ENCODE measurements at places on chromosomes 11 and 22. TPM values are rescaled to one million over a fixed set of nuclear protein-coding genes. Genes with fewer than 3 reads are reported as not detected.

GRCh38 chr11:110519796-110520195 lies 90.0 kb downstream of the FDX1 start:
- no peak overlapping the region for H3K4me3 ChIP-seq
- H3K27ac ChIP-seq, result no peak overlapping the region
- H3K27me3 ChIP-seq, result no peaks in the 10 kb centered on the region
- DNase-seq, result no peak
- no peaks in the 10 kb centered on the region for H3K36me3 ChIP-seq
- no peaks in the 10 kb centered on the region for H3K4me1 ChIP-seq

DNA sequence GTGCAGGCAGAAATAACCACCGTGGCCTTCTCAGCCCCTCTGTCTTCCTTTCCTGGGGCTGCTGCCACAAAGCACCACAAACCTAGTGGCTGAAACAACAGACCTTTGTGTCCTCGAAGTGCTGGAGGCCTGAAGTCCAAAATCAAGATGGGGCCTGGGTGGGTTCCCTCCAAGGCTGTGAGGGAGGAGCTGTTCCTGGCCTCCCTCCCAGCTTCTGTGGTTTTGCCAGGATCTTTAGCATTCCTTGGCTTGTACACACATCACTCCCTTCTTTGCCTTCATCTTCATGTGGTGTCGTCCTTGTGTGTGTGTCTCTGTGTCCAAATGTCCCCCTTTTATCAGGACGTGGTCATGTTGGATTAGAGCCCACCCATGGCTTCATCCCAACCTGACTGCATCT lies 29.0 kb upstream of the PARVG start:
- no peak overlapping the region for H3K27ac ChIP-seq
- H3K4me1 ChIP-seq, result no peaks in the 10 kb centered on the region
- no peak for DNase-seq

DNA sequence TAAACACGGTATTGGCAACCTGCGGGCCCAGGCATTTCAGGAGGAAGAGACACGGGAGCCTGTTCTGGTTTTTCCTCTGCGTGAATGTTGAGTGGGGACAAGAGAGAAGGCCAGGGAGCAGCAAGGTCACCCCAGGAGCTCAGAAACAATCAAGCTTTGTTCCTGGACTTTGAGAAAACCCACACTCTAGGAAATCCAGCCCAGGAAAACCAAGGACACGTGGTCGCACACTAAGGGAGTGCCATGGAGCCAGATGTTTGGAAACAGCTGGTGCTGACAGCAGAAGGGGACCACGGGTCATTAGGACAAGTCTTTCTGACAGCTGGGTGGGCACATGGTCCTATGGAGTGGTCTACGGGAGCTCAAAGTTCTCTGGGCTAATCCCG lies 44.1 kb downstream of the MYH9 start:
- H3K27me3 ChIP-seq, result no peaks in the 10 kb centered on the region
- peaks cover 56% of the 10 kb centered on the region for H3K36me3 ChIP-seq
- H3K4me1 ChIP-seq, result peaks cover 73% of the 10 kb centered on the region
- no peak overlapping the region for H3K4me3 ChIP-seq

- H3K4me3 ChIP-seq, result no peak overlapping the region
- no peak overlapping the region for H3K27ac ChIP-seq
- H3K36me3 ChIP-seq, result no peaks in the 10 kb centered on the region
- DNase-seq, result no peak
- no peaks in the 10 kb centered on the region for H3K4me1 ChIP-seq
Observed at GRCh38 chr11:60764879-60765278, 8.2 kb downstream of the MS4A15 start.

GRCh38 chr22:44162960-44163359 lies 17.8 kb upstream of the PARVG start:
- no peaks in the 10 kb centered on the region for H3K27me3 ChIP-seq
- no peak for DNase-seq

DNA sequence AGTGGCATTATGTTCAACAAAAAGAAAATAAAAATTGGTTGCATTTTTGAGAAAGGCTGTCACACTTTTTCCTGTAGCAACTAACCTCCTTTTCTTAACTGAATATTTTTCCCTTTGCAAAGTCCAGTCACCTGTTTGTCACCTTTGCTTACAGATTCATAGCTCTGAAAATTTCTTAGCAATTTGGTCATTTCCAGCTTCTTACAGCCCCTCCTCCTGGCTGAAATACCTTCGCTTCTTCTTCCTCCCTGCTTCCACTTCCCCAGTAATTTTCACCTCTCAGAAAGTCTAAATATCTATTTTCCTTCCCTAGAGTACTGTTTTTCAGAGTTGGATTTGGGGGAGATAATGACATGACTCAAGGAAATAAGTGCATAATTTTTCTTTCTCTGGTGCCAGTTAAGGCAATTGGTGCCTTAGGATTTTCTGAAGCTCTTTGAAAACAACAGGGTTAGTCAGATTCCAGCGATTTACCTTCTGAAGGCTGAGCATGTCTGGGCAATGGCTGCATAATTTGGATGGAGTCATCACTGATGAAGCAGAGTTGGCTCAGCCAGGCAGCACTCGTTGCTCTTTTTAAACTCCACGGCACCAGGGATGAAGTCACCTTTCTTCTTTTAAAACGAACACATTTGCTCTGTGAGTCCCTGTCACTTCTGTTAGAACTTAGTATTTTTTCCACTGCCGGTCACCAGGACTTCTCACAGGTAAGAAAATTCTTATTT lies 62.1 kb upstream of the AMOTL1 start:
- peak overlapping the region; percentile 80 for H3K27ac ChIP-seq
- peak overlapping the region; percentile 41 for H3K4me3 ChIP-seq
- H3K36me3 ChIP-seq, result no peaks in the 10 kb centered on the region
- no peaks in the 10 kb centered on the region for H3K27me3 ChIP-seq

GRCh38 chr11:70643642-70644041 lies 245.3 kb downstream of the CTTN start:
- no peak overlapping the region for H3K4me3 ChIP-seq
- DNase-seq, result no peak
- no peak overlapping the region for H3K27ac ChIP-seq
- H3K4me1 ChIP-seq, result no peaks in the 10 kb centered on the region

DNA sequence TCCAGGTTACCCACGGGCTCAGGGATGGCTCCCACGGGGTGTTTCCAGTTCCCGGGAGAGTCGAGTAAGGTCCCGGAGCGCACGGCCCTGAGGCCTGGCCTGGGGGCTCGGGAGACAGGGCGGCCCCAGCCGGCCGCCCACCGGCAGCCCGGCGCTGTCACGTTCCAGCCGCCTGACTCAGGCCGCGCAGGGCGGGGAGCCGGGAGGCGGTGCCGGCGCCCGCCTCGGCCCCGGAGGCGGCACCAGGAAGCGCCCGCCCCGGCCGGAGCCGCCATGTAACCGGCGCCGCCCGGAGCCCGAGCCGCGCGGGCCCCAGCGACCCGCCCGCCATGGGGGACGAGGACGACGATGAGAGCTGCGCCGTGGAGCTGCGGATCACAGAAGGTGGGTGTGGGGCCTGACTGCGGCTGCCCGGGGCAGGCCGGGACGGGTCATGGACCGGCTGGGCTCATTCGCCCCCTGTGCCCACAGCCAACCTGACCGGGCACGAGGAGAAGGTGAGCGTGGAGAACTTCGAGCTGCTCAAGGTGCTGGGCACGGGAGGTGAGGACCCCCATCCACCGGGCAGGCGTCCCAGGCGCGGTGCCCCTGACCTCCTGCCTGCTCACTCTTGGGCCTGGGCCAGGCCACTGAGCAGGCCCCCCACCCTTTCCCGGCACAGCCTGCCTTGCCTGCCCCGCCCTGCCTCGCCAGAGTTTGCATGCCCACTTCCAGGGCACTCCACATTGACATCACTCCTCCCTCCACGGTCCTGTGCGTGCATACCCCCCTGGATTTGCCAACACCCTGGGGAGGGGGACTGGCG lies at the start of gene RPS6KA4:
Gene RPS6KA4, plus strand, starts transcription at position 256 of the 805 bp plus-strand sequence. Its CDS starts 74 bp downstream, at position 330.
- DNase-seq, result peak; percentile 73
- H3K27me3 ChIP-seq, result no peaks in the 10 kb centered on the region
- peak within 1 kb of the TSS; percentile 83 for H3K27ac ChIP-seq
- peak within 1 kb of the TSS; percentile 88 for H3K4me3 ChIP-seq
- H3K4me1 ChIP-seq, result peaks cover 49% of the 10 kb centered on the region

- H3K27me3 ChIP-seq, result no peaks in the 10 kb centered on the region
- no peak overlapping the region for H3K27ac ChIP-seq
- no peak overlapping the region for H3K4me3 ChIP-seq
- DNase-seq, result no peak
Observed at GRCh38 chr22:32545801-32546200, 71.2 kb downstream of the FBXO7 start.

Gene CCDC188
- 0.34 TPM for total RNA-seq

Gene LMO2
- 6.6 TPM for total RNA-seq
